ENCODE measurements at places on chromosomes 6 and 20.
A peak's percentile ranks its signal among the peaks of the same experiment; 100 is the strongest.

DNA sequence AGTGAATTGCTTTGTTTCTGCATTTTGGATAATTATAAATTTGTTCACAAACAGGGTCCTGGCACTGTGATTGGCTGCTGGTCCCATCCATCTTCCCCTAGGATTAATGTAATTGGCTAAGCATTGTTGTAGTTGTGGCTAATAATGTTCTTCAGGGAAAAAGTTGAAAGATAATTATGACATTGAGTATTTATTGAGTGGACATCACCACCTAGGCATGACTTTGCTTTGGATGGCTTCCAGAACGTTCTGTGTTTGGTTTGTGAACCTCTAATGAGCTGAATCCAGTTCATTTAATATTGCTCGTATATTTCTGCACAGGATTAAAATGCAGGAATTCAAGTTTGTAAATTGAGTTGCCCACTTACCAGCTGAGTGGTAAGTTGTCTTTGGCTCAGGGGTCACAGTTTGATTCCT is 55.1 kb downstream of the ARID1B start:
- no peak for DNase-seq

DNA sequence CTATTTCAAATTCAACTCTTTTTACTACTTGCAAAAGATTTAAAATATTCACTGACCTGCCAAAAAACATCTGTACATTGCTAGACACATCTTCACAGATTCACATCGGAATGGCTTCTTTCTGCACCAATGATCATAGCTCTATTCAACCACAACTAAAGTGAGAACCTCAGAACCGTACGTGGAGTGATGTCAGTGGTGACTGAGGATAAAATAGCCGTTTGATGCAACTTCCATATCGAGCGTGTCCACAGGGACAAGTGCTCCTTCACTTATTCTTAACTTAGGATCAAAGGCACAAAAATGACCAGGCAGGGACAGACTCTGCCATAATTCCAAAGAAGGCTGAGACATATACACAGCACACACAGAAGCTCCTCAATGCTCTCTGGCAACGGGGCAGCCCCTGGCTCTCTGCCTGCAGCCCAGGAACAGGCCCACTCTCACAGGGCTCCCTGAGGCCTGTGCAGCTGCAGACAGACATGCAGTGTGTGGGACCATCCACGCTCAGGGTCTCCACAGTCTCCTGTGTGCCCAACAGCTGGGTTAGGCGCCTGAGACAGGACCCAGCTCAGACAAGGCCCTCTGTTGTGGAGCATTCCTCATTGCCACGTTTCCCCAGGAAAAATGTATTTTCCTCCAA is 22.8 kb downstream of the FYN start:
- no peak for DNase-seq

DNA sequence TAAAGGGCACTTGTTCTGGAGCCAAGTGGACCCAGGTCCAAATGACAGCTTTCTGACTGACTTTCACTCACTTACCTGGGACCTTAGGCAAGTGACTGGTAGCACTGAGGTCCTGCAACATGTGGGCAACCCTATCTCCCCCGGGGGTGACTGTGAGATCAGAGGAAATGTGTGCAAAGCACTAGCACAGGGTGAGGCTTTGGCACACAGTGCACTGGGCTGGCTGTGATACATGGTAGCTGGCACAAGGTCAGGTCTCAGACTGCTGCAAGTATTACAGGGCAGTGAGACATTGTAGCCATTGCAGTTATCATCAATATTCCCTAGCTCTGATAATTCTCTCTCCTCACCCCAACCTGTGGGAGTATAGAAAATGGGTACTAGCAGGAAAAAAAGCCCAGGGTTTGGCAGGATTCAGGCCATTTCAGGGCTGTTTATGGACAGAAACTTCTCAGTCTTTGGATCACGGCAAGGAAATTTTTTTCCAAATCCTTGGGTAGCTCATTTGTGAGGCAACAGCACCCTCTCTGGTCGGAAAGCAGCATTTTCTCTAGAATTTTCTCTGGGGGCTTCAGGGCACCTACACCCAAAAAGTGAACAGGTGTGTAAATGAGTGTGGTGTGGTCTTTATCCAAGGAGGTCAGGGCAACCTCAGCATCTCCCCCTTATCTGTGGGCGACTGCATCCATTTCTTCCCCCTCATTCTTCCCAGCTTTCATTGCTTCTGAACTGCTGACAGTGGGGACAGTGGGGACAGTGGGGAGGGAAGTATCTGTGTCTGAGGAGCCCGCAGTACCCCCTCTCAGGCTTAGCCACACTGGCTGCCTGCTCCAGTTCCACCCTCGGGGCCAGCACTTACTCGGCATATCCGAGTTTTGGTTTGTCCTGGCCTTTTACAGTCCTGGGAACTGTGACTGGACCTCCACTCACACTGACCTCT is 148.7 kb upstream of the PHACTR3 start:
- DNase-seq: no peak

- no peak for DNase-seq
These were observed 64.8 kb upstream of the NRSN1 start for GRCh38 chr6:24060982-24061754.

DNA sequence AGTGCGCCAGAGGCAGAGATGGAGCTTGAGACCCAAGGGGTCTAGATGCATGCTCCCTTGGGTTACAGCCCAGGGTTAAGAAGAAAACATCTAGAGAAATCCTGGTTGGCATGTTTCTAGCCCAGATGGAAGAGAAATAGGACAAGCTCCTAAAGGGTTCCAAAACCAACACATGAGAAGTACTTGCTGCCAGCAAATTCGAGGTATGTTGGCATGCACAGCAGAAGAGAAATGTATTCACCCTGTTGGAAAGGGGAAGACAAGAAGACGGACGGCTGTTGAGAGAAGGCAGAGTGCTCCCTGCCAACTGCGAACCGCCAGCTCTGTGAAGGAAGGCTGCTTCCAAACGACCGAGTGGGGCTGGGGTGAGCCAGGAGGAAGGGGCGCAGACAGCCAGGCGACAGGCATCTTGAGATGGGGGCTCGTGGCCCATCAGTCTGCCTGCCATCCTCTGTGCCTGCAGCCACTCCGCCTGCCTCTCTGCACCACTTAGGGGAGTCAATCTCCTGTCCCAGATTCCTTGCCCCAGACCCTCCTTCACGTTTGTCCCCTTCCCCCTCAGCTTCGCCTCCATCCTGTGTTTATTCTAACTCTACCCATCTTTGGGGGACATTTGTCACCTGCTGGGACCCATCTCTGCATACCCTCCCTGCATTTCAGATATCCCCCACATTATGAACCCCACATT is 249.2 kb downstream of the CDC5L start:
- DNase-seq: no peak

DNA sequence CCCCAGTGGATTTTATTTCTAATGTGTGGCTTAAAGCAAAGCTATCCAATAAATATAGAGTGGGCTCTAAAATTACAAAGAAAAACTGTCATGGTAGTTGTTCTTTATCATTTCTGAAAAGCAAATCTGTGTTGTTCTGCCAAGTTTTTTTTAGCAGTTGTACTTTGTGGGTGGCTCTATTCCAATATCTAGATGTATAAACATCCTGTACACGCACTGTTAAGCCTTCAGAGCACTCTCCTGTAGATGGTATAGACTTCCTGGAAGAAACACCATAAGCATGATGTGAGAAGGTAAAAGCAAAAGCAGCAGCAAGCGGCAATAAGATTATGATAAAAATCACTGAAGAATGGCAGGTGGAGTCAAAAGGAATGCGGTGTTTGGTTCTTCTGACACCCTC is 21.5 kb upstream of the TMEM30A start:
- no peak for DNase-seq

DNA sequence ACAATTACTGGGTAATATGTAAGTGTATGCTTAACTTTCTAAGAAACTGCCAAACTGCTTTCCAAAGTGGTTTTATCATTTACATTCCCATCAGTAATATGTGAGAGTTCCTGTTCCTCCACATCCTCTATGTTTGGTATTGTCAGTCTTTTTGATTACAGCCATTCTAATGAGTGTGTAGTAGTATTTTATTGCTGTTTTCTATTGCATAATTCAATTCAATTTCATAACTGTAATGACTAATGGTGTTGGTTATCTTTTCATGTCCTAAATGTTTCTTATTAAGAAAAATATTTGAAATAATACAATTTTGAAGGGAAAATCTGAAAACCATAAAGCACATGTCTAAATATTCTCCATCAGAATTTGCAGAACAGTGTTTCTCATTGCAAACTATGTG is 119.3 kb downstream of the MAP3K7 start:
- DNase-seq: no peak

DNA sequence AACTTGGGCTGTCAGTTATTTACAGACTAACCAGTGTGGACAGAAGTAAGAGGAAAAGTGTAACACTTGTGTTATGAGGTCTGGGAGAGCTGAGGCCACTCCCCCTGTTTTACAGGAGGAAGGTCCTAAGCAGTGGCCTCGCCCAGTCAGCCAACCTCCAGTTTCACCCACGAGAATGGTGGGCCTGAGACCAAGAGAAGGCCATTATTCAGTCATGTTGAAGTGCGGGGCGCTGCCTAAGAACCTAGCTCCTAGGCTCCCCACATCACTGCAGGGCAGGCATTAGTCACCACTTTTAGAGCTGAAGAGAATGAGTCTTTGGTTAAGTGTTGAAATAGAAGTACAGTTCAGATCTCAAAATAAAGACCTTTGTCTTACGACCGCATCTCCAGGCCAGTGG is 27.9 kb downstream of the CDYL start:
- no peak for DNase-seq

- DNase-seq: no peak
These were observed 621 bp downstream of the GPR63 start for GRCh38 chr6:96836631-96837080.

DNA sequence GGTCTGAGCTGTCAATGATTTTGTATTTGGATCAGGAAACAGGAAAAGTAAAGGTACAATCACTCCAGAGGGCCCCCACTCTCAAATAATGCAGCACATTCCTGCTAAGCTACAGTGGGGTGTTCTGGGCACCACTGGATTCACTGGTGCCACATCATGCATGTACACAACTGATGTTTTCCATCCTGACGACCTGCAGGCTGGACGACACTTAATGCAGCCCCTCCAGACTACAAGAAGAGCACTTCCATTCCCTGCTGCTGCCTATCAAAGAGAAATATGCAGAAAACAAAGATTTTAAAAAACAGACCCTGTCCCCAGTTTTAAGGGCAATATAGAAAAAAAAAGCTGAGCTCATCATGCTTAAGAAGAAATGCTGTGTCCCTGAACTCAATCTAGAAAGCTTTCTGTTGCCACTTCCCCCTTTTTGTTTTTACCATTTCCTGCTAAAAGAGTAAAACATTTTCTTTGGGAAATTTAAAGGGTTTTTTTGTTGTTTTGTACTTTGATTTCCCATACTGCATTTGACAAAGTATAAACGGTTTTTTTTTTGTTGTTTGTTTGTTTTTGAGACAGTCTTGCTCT is 35.5 kb downstream of the ABHD12 start:
- no peak for DNase-seq

GRCh38 chr20:35307666-35308653 is 15.7 kb upstream of the FAM83C start:
- no peak for DNase-seq

GRCh38 chr6:89120371-89120770 is 2.5 kb upstream of the SRSF12 start:
- DNase-seq: no peak

GRCh38 chr6:1770968-1771723 is 161.4 kb downstream of the FOXC1 start:
- peak; percentile 16 for DNase-seq

GRCh38 chr20:53769041-53769440 is 175.4 kb upstream of the ZNF217 start:
- DNase-seq: no peak

GRCh38 chr20:8073024-8073832 is 53.7 kb upstream of the TMX4 start:
- no peak for DNase-seq

DNA sequence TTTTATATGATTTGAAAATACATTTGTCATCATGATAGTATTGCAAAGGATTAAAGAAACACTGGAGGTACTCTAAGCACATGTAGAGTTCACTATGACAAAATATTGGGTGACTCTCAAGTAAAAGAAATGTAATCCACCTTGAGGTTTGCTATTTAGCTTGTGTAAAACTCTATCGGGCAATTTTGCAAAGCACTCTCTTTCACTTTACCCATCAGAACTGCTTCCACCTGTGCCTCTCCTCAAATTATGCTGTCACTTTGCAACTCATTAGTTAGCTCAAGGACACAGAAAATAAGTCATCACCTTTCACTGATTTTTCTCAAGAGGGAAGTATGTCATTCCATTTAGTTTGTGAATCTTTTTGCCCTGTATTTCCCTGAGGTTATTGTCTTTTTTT is 14.0 kb downstream of the TRDN start:
- DNase-seq: no peak

GRCh38 chr6:90072501-90072900 is 178.2 kb downstream of the GJA10 start:
- no peak for DNase-seq

DNA sequence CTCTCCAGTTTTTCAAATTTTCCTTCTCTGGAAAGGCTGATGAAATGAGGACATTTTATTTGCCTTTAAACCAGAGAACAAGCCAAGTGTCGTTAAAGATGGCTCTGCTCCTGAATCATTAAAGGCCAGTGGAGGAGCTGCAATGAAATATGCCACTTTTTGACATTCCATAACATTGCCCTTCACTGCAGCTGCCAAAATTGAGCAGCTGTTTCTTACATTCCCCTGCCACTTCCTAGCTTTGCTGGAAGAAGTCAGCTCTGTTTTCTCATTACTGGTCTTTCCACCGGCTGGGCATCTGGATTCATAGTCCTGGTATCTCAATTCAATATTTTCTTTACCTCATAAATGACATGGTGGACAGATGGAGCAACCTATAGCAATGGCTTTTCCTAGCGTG is 45.5 kb upstream of the NRN1 start:
- DNase-seq: no peak

- DNase-seq: no peak
These were observed 82.5 kb upstream of the CTNNBL1 start for GRCh38 chr20:37611346-37611745.

All from activated CD4-positive, alpha-beta T cell treated with anti-CD3 and anti-CD28 coated beads for 4 hours (primary cell).